ENCODE measurements at places on chromosomes 16 and 17. TPM values are rescaled to one million over a fixed set of nuclear protein-coding genes. Genes with fewer than 3 reads are reported as not detected.

The KCTD19 gene
- 1.1 TPM for polyA plus RNA-seq

The ENO3 gene
- polyA plus RNA-seq: 30.9 TPM

DNA sequence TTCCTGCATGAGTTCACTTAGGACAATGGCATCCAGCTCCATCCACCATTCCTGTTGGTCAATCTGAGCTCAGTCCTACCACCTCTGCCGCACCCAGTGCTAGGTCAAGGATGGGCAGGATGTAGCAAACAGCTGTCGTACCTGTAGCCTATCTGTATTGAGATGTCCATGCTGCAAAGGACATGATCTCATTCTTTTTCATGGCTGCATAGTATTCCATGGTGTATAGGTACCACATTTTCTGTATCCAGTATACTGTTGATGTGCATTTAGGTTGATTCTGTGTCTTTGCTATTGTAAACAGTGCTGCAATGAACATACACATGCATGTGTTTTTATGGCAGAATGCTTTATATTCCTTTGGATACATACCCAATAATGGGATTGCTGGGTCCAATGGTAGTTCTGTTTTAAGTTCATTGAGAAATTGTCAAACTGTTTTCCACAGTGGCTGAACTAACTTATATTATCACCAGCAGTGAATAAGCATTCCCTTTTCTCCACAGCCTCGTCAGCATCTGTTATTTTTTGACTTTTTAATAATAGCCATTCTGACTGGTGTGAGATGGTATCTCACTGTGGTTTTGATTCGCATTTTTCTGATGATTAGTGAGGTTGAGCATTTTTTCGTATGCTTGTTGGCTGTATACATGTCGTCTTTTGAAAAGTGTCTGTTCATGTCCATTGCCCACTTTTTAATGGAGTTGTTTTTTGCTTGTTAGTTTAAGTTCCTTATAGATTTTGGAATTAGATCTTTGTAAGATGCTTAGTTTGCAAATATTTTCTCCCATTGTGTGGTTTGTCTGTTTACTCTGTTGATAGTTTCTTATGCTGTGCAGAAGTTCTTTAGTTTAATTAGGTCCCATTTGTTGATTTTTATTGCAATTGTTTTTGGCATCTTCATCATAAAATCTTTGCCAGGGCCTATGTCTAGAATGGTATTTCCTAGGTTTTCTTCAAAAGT, 7.2 kb upstream of the MRTFB start:
- DNase-seq: no peak

DNA sequence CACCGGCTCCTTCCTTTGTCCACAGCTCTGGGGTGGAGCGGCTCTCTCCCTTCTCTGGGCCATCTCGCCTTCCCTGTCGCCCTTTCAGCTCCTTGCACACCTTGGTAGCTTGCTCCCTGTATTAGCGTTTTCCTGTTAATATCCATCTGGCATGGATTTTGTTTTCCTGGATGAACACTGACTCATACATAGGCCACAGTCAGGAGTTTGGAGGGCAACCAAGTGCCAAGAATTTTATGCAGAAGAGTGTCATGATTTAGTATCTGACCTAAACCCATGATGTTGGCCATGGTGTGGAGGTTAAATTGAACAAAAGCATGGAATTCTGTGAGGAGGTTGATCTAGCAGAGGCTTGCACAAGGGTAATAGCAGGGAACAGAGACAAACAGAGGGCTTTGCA, 180.9 kb downstream of the AIPL1 start:
- no peak for DNase-seq

DNA sequence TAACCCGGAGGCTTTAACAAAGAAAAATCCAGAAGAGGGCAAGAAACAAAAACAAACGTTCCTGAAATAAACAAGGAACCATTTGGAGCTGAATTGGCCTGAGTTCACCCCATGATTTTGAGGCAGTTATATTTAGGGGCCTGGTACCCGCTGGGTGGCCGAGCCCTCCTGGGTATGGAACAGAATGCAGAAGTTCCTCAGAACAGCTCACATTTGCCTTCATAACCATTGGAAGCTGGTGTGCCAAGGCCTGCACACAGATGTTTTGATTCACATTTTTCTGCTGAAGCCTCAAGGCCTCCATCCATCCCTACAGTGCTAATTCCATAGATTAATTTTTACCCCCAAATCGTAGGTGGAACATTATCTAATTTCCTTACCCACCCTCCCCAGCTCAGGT, 3.3 kb upstream of the ZFHX3 start:
- DNase-seq: no peak

DNA sequence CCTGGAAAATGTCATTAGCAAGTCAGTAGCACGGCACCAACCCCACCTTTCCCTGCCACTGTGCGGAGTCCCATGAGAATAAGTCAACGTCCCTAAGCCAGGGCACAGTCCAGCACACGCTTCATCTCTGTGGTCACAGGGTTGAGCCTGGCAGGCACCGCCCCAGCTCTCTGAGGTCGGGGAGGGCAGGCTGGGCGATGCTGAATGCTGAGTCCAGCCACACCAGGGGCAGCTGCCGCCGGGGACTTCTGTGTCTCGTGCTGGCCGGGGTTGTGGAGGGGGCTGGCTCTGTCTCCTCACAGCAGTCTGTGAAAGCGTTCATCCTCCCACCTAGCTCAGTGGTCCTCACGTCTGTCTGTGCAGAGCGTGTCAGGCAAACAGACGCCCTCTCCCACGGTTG, 53.2 kb downstream of the BANP start:
- no peak for DNase-seq

- no peak for DNase-seq
Observed at GRCh38 chr17:81959362-81960129, 1.4 kb downstream of the NOTUM start.

DNA sequence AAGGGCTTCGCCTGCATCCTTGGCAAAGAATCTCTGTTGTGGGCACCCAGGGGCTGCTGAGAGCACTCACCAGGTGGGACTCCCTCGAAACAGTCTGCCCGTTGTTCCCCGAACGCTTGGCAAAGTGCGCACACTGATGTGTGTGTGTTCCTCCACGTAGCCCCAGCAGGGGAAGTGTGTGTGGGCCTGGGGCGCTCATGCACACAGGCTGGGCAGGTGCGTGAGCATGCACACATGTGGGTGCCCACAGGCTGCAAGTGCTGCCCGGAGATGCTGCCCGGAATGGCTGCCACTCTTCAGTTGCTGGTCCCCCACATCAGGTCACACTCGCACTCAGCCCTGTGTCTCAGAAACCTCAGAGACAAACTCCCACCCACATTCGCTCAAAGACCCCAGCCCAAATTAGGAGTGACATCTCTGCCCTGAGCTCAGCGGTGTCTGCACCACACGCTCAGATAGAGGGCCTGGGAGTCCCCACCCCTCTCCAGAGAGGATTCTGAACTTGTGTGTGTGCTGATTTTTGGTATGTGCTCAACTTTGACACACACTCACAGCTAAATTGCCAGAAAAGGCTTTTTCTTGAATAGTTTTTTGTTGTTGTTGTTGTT, 119.4 kb downstream of the MGAT5B start:
- DNase-seq: no peak

- no peak for DNase-seq
Observed at GRCh38 chr16:4915226-4915761, 21.7 kb downstream of the PPL start.

The MARVELD3 gene
- polyA plus RNA-seq: 20.3 TPM

- no peak for DNase-seq
Observed at GRCh38 chr16:12158428-12158827, 181.9 kb downstream of the SNX29 start.

Measured in renal pelvis (tissue), 12 donors.